ENCODE measurements at places on chromosomes 13 and 19. TPM values are rescaled to one million over a fixed set of nuclear protein-coding genes. Genes with fewer than 3 reads are reported as not detected.

The CYP4F3 gene
- total RNA-seq, result 1.9 TPM

The DCT gene
- total RNA-seq, result not detected

The IL4I1 gene
- total RNA-seq, result not detected

The TIMM29 gene
- 40.2 TPM for total RNA-seq

The SIGLECL1 gene
- total RNA-seq, result not detected

The CYP2F1 gene
- 0.07 TPM for total RNA-seq

The NECTIN2 gene
- total RNA-seq, result 100 TPM

The NAPSA gene
- total RNA-seq, result 0.56 TPM

The FGF9 gene
- not detected for total RNA-seq

The ZNF726 gene
- 3.1 TPM for total RNA-seq

The ZNF493 gene
- total RNA-seq, result 7.4 TPM

The RNF113B gene
- not detected for total RNA-seq

The TGFBR3L gene
- 10.2 TPM for total RNA-seq

The SELENOV gene
- total RNA-seq, result not detected

The NTF4 gene
- total RNA-seq, result 5.6 TPM

The ZNF552 gene
- total RNA-seq, result 8.7 TPM
